ENCODE measurements at places on chromosomes 11 and 22. TPM values are rescaled to one million over a fixed set of nuclear protein-coding genes. Genes with fewer than 3 reads are reported as not detected.

HBE1 gene
- 7.0 TPM for total RNA-seq

GAL gene
- total RNA-seq = not detected

ANKK1 gene
- not detected for total RNA-seq

C11orf21 gene
- total RNA-seq = not detected

PGA5 gene
- not detected for total RNA-seq

SLC22A12 gene
- not detected for total RNA-seq

APOL3 gene
- total RNA-seq = 12.4 TPM

GNAZ gene
- total RNA-seq = 0.47 TPM

SEC14L3 gene
- total RNA-seq = not detected

TYR gene
- not detected for total RNA-seq

CCDC87 gene
- 0.17 TPM for total RNA-seq

CD248 gene
- not detected for total RNA-seq

ZFPL1 gene
- 96.0 TPM for total RNA-seq

TLCD5 gene
- total RNA-seq = 4.8 TPM

HBG2 gene
- total RNA-seq = not detected

C11orf91 gene
- not detected for total RNA-seq

GALR3 gene
- total RNA-seq = not detected

TRPM5 gene
- total RNA-seq = not detected

MFRP gene
- not detected for total RNA-seq

Data from M059J (cell line).